ENCODE measurements at places on chromosomes 13 and 19.
A peak's percentile ranks its signal among the peaks of the same experiment; 100 is the strongest.

DNA sequence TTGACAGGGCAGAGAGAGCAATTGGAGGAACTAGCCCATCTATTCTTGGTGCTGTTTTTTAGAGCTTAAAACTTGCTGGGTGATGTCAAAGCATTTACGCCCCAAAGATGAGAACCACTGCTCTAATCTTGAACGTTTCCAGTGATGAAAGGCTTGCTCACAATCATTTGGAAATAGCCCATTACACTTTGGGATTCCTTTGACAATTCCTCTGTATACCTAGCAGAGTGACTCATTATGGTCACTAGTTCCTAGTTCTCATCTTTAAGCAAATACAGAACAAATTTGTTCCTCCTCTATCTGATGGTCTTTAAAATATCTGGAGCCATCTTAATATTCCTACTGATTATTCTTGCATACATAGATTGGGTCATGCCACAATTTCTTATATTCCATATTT is 112.3 kb downstream of the GPC6 start:
- DNase-seq, result no peak

GRCh38 chr13:65748227-65748626 is 1481.9 kb downstream of the PCDH9 start:
- DNase-seq, result no peak

DNA sequence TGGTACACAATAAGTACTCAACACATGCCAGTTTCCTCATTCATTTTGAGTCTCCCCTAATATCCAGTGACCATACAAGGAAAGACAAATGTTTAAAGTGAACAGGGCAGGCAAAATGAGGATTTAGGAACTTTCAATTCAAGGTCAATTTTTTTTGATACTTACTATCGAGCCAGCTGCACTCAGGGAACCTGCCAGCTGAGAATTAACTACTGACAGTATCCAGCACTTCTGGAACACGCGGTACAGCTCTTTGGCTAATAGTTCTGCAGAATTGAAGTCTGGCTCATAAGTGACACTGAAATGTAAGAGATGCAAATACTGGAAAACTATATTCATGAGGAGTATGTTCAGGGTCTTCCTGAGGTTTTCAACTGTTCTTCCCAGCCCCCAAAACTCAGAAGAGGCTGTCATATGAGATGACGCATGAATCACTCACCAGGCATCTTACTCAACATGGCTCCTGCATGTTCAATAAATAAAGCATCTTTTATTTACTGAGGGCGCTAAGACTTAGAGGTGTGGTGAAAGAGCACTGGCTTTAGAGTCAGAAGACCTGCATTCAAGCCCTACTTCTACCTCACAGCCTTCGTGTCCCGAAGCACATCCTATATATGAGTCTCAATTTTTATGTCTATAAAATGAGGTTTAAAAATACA is 25.6 kb downstream of the RUBCNL start:
- peak; percentile 43 for DNase-seq

- DNase-seq, result no peak
Observed at GRCh38 chr19:41811981-41812380, 15.6 kb downstream of the CEACAM3 start.

DNA sequence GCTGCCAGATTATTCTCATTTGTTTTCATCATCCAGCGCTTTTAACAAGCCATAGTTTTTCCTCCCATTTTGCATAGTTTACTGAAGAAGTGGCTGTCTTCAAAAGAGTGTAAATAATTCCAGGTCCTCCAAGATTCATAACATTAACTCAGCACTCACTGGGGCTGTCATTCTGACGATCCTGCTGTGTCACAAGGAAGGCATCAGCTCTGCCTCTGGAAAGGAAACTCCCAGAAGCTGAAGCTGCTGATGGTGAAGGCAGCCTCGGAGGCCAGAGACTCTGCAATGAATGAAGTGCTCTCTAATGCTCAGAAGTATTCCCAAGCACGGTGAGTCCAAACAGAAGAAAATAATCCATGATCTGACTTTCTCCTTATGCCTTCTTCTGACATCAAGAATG is 60.0 kb downstream of the FLT1 start:
- no peak for DNase-seq

GRCh38 chr13:29465741-29466293 is 129.7 kb downstream of the SLC7A1 start:
- DNase-seq, result peak; percentile 64

DNA sequence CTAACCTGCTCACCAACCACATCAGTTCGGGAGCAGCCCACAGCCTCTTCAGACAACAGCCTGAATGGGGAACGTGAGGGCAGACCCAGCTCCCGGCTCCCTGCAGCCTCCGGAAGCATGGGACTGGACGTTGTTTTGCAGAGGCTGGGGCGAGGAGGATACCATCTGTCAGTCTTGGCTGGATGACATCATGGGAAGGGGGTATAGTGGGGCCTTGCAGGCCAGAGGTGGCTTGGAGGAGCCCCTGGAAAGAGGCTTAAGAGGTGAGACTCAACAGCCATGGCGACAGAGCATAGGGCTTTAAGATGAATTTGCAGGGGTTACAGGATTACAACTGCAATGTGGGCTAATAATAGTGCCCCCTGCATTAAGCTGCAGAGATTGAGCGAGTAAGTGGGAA is 1.5 kb downstream of the FXYD3 start:
- DNase-seq, result no peak

- DNase-seq, result peak; percentile 65
Observed at GRCh38 chr13:83666141-83666540, 216.1 kb downstream of the SLITRK1 start.

- no peak for DNase-seq
Observed at GRCh38 chr13:108034909-108035410, 180.4 kb downstream of the LIG4 start.

Data from tongue (tissue), 3 donors.